Stimulated activated naive CD8-positive, alpha-beta T cell treated with anti-CD3 and anti-CD28 coated beads, Interleukin-15, Interleukin-2, amounts not matched to agents 100 U/mL and 50 U/mL, for 24 hours (primary cell): ENCODE measurements at places on chromosomes 3 and 15.

GRCh38 chr3:197495059-197495455 is 60.7 kb downstream of the BDH1 start:
- DNase-seq, result no peak

DNA sequence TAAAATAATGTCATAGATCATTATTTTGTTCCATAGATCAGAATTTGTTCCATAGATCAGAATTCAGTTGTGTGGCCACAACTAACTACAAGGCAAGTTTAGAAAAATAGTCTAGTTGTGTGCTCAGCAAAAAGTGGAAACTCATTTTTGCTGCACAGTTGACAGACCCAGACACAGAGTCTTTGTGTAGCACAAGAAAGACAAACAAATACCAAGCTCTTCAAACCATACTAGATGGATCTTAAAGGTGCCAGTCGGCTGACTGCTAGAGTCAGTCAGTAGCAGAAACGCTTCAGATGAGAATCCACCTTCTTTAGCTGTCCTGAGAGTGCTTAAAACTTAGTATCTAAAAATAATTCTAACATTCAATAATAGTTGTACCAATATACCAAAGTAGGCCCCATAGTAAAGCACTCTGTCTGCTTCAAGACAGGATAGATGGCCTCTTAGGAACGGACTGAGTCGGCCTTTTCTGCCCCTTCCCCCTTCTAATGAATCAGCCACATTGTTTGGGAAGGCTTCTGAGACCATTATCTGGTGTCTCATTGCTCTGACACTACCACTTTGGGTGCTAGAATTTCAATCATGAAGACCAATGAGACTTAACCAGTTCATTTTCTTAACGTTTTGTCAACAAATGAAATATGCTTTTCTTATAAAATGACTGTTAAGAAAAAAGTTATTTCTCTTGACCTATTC is 27.7 kb upstream of the SLC4A7 start:
- DNase-seq, result no peak

GRCh38 chr3:74315291-74315690 is 299.2 kb downstream of the CNTN3 start:
- DNase-seq, result no peak

DNA sequence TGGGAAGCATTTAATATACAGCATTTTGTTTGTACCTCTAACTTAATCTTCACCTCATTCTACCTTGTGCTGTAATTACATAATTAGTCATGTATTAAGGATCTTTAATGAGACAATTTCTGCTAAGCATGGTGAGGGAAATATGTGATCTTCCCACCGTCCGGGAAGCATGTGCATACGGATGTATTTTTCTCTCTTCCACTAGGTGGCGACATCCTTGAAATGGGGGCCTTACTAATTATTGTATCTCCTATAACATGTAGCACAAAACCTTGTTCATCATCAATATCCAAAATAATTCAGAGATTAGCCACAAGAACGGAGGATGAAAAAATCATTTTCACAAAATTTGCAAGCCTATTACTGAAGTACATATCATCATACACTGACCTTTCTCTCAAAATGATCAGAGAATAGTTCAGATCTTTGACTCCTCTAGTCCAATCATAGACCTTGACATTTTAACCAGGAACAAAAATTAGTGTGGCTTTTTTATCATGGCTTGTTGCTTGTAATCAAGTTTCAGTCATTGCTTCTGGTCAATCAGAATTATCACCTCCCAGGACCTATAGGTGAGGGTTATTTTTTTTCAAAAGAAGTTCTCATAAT is 148.9 kb upstream of the GBE1 start:
- peak; percentile 16 for DNase-seq

GRCh38 chr3:116057400-116058006 is 387.8 kb downstream of the LSAMP start:
- DNase-seq, result no peak

DNA sequence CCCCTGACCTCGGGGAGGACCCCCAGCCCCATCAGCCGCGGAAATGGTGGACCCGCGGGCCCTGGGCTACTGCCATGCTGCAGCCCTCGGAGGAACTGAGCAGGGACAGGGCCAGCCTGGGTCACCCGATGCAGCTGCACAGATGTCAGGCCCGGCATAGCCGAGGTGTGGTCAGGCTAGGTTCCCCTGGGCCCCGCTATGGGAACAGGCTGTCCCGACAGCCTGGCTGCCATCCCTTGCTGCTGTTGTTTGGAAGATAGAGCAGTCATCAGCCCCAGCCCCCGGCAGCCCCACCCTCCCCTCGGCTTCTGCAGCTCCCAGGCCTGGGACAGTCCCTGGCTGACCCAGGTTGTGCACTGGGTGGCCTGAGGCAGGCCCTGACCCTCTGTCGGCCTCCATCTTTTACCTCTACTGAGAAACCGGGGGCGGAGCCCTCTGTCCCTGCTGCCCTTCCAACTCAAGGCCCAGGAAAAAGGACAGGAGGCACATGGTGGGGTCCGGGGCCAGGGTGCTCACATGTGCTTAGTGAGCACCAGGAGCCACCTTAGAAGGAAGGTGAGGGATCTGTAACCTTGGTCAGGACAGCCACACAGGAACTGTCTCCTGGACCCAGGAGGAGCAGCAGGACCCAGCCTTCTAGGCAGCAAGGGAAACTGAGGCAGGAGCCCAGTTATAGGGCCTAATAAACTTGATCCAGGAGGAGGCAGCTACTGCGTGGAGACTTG is 31.5 kb upstream of the FBLN2 start:
- no peak for DNase-seq

GRCh38 chr3:79178471-79179180 is 589.2 kb downstream of the ROBO1 start:
- DNase-seq, result no peak

- no peak for DNase-seq
These were observed 31.2 kb downstream of the PRR23E start for GRCh38 chr3:127224118-127224517.

DNA sequence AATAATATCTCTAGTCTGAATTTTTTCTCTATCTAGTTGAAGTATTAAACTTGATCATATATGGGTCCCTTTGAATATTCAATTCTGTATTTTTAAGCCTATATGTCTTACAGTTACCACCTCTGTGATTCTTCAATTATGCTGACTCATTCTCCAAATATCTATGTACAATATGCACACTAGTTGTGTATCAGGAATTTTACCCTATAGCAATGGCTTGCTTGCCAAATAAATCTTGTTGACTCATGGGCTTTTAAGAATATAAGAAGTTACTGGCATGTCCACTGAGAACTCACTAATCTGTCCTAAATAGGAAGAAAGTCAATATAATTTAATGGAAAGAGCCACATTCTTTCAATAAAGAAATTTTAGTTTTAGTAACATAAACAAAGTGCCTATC is 656.3 kb downstream of the RBMS3 start:
- no peak for DNase-seq

- DNase-seq, result no peak
These were observed 28.7 kb downstream of the BFSP2 start for GRCh38 chr3:133428552-133428951.

GRCh38 chr3:174331095-174331800 is 527.9 kb upstream of the NAALADL2 start:
- DNase-seq, result no peak

- no peak for DNase-seq
These were observed 230.6 kb upstream of the PEX5L start for GRCh38 chr3:180267202-180267843.

DNA sequence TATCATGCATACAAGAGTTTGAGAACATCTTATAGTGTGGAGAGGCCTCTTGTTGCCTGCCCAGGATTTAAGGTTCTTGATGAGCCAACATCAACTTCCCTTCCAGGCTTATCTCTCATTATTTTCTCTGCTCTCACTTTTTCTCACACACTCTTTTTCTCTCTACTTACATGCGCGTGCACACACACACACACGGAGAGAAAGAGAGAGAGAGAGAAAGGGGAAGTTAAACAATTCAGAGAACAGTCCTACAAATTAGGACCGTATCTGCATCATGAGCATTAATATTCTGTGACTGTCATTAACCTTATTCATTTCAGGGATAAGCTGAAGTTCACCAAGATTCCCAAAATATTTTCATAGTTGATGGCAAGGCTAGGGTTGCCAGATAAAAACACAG is 269.0 kb downstream of the ZNF621 start:
- DNase-seq, result no peak

DNA sequence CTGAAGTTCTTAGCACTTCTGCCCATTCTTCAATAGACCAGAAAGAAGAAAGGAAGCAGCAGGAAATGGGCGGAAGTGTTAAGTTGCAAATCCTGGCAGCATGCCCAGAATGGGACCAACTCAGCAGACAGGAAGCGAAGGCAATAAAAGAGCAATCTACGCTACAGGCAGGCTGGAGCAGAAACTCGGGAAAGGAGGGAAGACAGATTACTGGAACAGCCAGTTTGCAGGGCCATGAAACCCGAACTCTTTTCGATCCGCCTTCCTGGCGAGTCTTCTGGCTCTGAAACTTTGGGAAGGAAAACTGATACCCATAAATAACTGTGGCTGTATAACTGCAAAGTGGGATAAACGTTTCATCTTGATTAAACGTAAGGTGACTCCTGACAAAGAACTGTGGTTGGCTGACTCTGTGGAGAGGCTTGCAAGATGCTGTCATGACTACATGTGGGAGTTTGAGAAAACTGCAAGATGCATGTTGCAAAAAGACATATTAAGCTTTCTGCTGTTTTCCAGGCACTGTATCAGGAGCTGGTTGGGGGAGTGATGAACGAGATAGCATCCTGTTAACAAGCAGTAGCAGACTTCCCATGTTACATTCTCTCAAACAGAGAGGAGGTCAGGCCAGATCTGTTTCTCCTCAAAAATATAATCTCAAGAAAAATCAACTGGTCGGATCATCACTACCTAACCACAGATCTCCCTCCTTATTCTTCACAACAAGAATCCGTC is 67.8 kb downstream of the FMN1 start:
- peak; percentile 66 for DNase-seq

- no peak for DNase-seq
These were observed 31.1 kb upstream of the ICE2 start for GRCh38 chr15:60510006-60510405.

DNA sequence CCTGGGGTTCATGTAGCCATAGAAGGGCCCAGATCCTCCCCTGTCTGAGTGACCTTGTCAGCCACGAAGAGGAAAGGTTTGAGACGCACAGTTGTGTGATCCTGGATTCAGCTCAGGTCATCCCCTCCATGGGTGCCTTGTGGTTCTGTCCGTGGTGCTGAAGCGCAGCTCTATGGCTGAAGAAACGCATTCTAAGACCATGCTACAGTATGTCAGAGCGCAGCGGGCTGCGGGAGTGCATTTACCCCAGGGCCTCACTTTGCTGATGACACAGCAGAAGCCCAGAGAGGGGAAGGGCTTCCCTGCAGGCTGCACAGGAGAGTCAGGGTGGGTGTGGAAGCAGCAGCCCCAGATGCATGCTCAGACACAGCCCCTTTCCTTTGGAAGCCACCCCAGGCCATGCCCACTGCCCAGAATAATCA is 68.8 kb upstream of the IQSEC1 start:
- peak; percentile 28 for DNase-seq

- DNase-seq, result no peak
These were observed 126.8 kb upstream of the SUCLG2 start for GRCh38 chr3:67781218-67781617.

GRCh38 chr3:61409638-61410037 is 151.7 kb upstream of the PTPRG start:
- DNase-seq, result no peak

GRCh38 chr3:122947738-122948137 is 79.8 kb downstream of the SEMA5B start:
- DNase-seq, result no peak

DNA sequence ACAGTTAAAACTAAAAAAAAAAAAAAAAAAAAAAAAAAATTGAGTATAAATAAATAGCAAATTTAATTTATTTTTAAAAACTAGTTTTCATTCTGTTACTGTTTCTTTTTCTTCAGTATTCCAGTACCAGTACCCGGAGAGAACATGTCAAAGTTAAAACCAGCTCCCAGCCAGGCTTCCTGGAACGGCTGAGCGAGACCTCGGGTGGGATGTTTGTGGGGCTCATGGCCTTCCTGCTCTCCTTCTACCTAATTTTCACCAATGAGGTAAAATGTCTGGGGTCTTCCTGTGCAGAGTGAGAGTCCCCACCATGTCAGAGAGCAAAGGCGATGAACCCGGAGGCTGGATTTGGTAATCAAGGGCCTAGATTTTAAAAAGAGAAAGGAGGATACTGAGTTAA is 4.4 kb downstream of the TMEM43 start:
- DNase-seq, result no peak

DNA sequence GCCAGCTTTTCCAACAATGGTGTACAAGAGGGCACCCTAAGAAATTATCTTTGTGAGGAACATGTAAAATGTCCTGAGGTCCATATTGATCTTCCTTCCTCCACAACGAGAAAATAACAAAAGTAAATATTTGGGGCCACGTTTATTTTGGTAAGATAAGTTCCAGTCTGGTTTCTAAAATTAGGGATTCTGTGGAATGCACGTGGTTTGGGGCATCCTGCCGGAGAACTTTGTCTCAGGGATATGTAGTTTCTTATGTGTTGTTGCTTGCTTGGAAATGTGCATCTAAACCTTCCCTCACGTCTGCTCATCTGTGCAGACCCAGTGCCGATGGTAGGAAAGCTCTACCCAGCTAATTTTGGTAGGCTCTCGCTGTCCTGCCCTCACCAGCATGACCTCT is 62.8 kb downstream of the CTDSPL start:
- DNase-seq, result no peak

DNA sequence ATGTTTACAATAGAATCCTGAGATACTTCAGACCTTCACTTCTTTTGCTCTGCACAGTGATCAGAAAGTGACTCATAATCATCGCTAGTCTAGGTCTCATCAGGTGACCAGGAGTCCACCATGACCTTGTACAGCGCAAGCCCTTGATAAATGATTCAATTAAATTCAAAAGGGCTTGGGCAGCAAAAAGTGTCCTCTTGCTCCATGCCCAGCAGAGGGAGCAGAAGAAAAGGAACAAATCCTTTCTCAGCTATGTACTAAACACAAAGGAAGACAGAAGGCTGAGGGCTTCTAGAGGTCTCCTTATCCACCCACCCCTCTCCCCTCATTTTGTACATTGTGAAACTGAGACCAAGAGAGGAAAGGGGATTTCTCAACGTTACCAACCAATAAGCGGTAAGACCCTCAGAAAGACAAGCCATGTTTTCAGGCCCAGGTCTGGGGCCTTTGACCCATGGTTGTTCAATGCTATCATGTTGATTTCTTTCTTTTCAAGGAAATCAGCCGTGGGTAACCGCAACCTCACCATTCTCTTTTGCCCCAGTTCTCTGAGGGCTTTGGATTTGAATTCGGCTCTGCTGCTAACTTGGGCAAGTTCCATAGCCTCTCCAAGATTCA is 74.8 kb downstream of the AQP9 start:
- DNase-seq, result no peak
